ENCODE measurements at places on chromosomes 11 and 22. TPM values are rescaled to one million over a fixed set of nuclear protein-coding genes. Genes with fewer than 3 reads are reported as not detected.

The MFRP gene
- total RNA-seq, result not detected

The OTOG gene
- total RNA-seq, result not detected

DNA sequence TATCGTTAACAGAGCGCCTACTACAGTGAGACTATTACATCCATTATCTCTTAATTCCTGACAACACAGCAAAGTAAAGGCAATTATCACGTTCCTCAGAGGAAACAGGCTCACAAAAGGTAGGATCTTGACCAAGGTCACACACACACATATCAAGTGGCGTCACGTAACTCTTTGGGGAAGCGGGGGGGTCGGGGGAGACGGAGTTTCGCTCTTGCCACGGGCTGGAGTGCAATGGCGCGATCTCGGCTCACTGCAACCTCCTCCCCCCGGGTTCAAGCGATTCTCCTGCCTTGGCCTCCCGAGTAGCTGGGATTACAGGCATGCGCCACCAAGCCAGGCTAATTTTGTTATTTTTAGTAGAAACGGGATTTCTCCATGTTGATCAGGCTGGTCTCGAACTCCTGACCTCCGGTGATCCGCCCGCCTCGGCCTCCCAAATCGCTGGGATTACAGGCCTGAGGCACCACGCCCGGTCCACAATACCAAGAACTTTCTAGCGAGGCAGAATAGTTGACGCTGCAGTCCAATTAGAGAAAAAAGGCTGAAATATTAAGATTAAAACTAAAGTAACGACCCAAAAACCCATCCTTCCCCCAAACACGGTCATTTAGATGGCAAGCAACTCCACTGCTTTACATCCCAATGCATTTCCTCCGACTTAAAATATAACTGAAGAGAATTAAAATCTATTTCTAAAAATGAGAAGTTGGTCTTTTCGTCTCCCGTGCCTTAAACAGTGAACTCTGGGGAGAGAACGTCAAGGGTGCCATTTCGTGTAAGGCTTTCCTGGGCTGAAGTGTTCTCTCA, 1.2 kb downstream of the DDX17 start:
- H3K27ac ChIP-seq, result peak overlapping the region; percentile 96
- peak; percentile 24 for DNase-seq

- H3K27ac ChIP-seq, result no peak overlapping the region
- DNase-seq, result no peak
- no peaks in the 10 kb centered on the region for H3K36me3 ChIP-seq
- no peaks in the 10 kb centered on the region for H3K4me1 ChIP-seq
- H3K27me3 ChIP-seq, result no peaks in the 10 kb centered on the region
- no peak overlapping the region for H3K4me3 ChIP-seq
These were observed 24.5 kb upstream of the RAG2 start for GRCh38 chr11:36622431-36623136.

DNA sequence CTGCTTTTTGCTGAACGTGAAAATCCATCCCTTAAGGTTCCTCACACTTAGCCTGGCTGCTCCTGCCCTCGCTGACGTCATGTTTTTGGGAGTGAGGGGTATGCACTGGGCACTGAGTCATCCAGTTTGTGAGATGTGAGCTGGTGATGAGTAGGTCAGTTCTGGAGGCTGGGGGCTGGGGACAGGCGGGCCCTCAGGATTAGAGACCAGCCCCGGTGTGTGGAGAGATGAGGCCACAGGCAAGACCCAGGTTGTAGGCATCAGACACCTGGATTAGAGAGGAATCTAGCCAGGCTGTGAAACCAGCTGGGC, 9.2 kb downstream of the KCNC1 start:
- no peaks in the 10 kb centered on the region for H3K36me3 ChIP-seq
- no peak overlapping the region for H3K27ac ChIP-seq
- no peak overlapping the region for H3K4me3 ChIP-seq
- H3K27me3 ChIP-seq, result peaks cover 6% of the 10 kb centered on the region
- H3K4me1 ChIP-seq, result no peaks in the 10 kb centered on the region

DNA sequence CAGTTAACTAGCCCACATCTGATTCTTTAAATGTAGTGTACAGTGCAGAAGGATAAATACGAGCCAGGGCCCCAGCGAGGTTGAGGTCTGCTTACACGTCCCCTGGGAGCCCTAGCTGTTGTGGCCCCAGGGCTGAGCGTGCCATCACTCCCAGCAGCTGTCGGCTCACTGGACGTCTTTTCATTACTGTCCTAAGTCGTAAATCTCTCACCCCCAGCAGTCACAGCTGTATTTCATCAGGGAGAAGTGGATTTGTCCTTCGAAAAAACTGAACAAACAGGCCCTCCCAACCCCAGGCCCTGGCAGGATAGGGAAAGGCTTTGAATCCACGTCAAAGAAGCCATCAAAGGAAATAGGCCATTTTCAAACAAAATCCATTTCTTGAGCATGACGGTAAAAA, 110.4 kb upstream of the CSNK2A3 start:
- peaks cover 39% of the 10 kb centered on the region for H3K27me3 ChIP-seq
- no peaks in the 10 kb centered on the region for H3K36me3 ChIP-seq
- no peak overlapping the region for H3K27ac ChIP-seq
- no peaks in the 10 kb centered on the region for H3K4me1 ChIP-seq
- no peak overlapping the region for H3K4me3 ChIP-seq

- H3K4me3 ChIP-seq, result no peak overlapping the region
- H3K27me3 ChIP-seq, result no peaks in the 10 kb centered on the region
- H3K36me3 ChIP-seq, result peaks cover 61% of the 10 kb centered on the region
- H3K27ac ChIP-seq, result no peak overlapping the region
- DNase-seq, result no peak
These were observed 47.7 kb upstream of the FADD start for GRCh38 chr11:70155386-70155785.

DNA sequence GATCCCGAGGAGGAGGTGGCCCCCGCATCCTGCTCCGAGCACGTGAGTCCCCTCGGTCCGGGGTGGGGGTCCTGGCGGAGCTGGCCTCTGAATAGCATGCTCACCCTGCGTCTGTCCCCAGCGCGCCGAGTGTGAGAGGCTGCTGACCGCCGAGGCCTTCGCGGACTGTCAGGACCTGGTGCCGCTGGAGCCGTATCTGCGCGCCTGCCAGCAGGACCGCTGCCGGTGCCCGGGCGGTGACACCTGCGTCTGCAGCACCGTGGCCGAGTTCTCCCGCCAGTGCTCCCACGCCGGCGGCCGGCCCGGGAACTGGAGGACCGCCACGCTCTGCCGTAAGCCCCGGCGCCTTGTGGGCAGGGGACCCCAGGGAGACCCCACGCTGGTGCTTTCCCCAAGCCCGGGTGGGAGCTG, 3.5 kb downstream of the MUC2 start:
- H3K36me3 ChIP-seq, result no peaks in the 10 kb centered on the region
- no peak overlapping the region for H3K27ac ChIP-seq
- peaks cover 9% of the 10 kb centered on the region for H3K4me1 ChIP-seq

DNA sequence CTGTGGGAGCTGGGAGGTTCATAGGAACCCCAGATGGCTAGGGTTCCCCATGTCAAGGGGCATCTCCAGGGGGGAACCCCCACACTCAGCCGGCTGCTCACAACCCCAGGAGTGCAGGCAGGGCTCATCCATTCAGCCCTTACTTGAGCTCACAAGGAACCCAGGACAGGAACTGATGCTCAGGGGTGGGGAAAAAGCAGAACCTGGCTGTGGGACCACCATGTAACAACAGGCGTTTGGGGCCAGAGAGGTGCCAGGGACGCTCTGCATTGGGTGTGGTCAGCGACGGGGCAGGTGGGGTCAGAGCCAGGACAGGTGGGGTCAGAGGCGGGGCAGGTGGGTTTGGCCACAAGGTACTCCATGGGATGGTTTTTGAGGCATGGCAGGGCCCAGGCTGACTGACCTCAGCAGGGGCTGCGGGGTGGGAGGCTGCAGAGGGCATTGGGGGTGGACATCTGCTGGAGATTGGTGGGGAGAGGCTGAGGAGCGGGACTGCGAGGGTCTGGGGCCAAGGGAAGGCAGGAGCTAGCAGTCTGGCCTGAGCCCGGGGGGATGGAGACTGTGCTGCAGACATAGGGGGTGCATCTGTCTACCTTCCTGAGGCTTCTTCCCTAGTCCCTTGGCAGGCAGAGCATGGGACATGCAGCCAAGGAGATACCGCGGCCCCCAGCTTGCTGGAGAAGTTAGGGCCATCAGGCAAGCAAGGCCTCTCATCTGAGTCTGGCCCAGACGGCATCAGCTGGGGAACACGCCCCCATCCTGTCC, 34.0 kb upstream of the CARS1 start:
- no peak overlapping the region for H3K27ac ChIP-seq
- H3K4me3 ChIP-seq, result no peak overlapping the region
- H3K27me3 ChIP-seq, result no peaks in the 10 kb centered on the region

GRCh38 chr11:122642971-122643370, 12.6 kb upstream of the UBASH3B start:
- DNase-seq, result no peak
- no peaks in the 10 kb centered on the region for H3K36me3 ChIP-seq
- peak overlapping the region; percentile 26 for H3K4me3 ChIP-seq
- H3K4me1 ChIP-seq, result peaks cover 49% of the 10 kb centered on the region

DNA sequence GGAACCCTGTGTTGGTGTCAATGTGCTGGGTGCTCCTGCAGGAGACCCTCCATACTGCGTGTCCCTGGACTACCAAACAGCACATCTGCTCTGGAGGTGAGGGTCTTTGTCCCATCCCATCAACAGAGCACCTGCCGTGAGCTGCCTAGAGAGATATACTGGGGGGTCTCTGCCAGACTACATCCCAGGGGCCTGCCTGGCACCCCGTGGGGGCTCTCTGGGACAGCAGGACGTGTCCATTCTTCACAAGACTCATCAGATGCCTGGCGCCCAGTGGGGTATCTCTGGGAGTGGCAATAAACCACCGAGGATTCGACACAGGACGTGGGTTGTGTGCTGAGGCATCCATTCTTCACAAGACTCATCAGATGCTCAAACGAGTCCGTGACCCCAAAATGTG, 42.7 kb downstream of the SHANK2 start:
- no peaks in the 10 kb centered on the region for H3K36me3 ChIP-seq
- H3K27ac ChIP-seq, result no peak overlapping the region
- no peak overlapping the region for H3K4me3 ChIP-seq
- no peaks in the 10 kb centered on the region for H3K27me3 ChIP-seq
- DNase-seq, result no peak

DNA sequence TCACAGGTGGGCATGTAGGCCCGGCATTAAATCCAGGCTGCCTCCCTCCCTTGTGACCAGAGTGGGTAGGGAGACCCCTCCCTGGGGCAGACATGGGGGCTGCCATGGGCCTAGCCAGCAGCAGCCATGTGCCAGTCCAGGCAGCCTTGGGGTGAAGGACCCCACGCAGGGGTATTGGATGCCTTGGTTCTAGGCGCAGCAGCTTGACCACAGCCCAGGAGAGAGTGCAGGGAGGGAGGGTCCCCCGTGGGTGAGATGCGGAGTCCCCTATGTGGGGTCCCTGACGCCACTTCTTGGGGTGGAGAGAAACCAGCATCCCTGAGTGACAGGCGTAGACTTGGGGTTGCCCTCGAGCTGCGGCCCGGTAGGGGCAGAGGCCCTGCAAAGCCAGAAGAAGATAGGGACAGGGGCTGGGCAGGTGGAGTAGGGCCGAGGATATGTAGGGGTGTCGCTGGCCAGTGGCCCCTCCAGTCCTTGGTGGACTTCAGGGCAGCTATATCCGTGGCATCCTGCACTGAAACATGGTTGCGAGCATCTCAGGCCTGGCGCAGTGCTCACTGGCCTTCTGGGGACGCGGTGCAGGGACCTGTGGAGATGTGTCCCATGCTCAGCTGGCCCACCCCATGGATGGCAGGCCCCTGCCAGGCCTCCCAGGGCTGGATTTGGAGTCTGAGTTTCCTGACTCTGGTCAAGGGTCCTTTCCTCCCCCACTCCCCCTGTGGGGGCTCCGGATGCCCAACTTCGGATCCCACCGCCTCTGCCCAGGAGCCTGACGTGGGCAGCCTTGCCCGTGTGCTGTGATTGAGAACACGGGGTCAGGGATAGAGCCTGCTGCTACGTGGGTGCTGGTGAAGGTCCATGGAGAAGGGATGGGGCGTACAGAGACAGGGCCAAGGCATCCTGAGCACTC, 1179.8 kb downstream of the BRD1 start:
- no peak for DNase-seq
- H3K4me3 ChIP-seq, result no peak overlapping the region
- H3K27me3 ChIP-seq, result peaks cover 100% of the 10 kb centered on the region
- no peaks in the 10 kb centered on the region for H3K4me1 ChIP-seq
